ENCODE measurements at places on chromosomes 6 and 20.

- DNase-seq = no peak
Observed at GRCh38 chr6:169793408-169793807, 42.0 kb downstream of the ERMARD start.

DNA sequence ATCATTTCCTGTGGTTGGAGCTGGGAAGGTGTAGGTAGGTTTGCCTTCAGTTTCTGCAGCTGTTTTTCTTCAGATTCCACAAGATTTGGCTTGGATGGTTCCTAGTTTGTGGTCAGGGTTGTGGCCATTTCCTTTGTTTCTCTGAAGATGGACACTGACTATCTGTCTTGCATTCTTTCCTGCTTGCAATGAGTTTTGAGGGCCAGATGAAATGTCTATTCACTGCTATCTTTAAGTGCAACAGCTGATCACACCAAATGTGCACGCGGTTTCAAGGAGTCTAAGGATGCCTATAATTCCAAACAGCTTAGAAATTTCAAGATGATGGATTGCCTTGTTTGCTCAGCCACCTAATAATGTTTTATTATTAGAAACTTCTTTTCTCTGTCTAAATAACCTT lies 28.4 kb downstream of the IL20RA start:
- no peak for DNase-seq

DNA sequence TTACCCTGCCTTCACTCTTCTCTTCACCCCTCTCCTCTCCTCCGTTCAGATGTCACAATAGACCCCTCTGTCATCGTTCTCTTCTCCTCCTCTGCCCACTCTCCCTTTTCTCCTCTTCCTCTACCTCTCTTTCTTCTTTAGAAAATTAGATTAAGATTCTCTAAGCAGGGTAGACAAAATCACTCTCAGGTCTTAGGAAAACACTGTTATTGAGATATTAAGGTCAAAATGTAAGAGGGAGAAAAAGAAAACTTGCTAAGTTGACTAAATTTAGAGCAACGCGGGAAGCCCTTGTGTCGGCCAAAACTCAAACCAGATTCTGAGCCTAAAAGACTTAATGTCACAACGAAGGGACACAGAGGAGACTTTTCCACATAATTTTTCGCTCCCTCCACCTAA lies 22.1 kb upstream of the ZNF184 start:
- DNase-seq = no peak

GRCh38 chr20:19880256-19881079 lies 122.4 kb downstream of the RIN2 start:
- no peak for DNase-seq

DNA sequence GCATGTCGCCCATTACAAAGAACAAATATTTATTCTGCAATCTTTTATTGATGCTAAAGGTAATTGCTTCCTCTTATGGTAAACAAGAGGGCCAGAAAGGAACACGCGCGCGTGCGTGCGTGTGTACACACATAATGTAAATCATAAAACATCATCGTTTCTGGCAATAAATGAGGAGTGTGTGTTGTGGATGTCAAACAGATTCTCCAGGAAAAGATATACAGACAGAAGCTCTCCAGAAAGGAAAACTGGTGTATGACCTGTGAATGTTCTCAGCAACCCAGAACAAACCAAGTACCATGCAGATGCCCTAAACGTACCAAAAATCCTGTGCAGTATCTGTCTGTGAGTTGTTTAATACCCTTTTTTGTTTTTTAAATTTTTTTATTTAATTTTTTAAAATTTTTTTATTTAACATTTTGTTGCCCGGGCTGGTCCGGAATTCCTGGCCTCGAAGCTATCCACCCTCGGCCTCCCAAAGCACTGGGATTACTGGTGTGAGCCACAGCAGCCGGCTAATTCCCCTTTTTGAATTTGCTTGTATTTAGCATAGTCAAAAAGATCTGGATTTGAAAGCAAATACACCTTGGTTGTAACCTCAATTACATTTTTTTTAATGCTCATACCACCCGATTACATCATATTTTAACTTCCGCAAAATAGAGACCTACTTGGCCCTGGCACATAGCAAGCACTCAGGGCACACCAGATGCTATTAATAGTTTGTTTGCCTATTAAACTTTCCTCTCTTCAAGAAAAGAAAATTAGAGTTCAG lies 909 bp upstream of the NUDT3 start:
- no peak for DNase-seq
